ENCODE measurements at places on chromosomes 2 and 18.

- no peak for DNase-seq
Observed at GRCh38 chr18:37355772-37356171, 209.8 kb downstream of the CELF4 start.

DNA sequence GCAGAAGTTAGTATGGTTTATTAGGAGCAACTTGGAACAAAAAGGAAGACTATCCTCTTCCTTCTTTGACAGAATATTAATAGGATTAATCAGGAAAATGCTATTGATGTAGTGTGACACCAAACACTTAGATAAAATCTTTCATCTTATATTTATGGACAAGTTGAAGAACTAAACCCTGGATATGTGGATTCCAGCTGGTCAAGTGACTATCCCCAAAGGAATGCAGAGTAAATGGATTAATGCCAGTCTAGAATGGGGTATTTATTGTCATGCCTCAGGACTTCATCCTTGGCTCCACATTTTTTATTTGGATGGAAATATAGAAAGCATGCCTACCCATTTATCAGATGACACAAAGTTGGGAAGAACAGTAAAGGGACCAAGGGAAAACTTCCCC lies 124.0 kb upstream of the TTC39C start:
- no peak for DNase-seq

DNA sequence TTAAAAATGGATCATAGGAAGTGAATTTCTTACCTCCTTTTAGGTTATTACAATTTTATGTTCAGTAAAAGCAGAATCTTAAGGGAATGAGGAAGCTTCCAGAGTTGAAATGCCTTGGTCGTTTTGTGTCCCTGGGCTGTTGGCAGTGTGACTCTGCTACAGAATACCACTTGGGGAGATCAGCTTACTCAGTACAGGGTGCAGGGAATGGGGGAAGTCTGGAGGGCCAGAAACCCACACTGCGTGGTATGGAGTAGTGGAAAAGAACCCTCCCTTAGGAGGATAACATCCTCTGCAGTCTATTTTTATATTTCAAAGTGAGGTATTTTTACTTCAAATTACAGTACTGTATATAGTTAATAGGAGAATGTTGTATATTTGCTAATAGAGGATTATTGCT lies 51.1 kb downstream of the R3HDM1 start:
- DNase-seq, result no peak

DNA sequence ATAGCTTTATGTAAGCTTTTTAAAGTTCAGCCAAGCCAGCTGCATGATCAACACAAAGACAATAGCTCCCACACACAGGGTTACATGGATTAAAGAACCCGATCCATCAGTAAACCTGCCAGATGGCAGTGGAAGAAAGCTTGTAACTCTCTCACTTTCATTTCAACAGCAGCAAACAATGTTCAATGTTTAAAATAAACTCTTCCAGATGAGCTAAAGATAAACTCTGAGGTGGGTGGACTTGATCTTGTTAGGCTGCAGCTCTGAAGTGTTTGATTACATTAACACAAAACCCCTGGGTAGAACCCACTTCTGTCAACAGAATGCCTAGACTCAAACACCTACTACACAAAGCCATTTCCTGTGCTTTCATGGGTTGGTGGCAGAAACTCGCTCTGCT lies 13.9 kb downstream of the RDH14 start:
- DNase-seq, result peak; percentile 66

- DNase-seq, result no peak
Observed at GRCh38 chr2:96291751-96292150, 13.6 kb downstream of the SNRNP200 start.

DNA sequence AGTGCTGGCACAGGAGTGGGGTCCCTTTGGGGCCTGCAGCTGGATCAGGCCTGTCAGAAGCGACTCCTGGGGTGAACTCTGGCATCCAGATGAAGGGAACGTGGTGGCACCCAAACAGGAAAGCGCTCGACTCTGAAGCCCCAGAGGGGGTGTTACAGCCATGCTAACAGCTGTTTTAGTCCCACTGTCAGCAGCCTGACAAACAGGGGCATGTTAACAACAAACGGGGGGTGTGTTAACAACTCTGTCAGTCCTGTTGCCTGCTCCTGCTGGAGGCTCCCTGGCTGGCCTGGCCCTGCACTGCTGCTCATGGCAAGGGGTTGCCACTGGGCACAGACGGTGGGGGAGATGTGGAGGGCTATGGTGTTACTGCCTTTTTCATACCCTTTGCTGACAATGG lies 2.6 kb upstream of the RNU2-63P start:
- DNase-seq, result no peak

GRCh38 chr2:7953195-7953594 lies 728.7 kb upstream of the ID2 start:
- no peak for DNase-seq

- DNase-seq, result no peak
Observed at GRCh38 chr2:206462240-206462854, 19.0 kb downstream of the ADAM23 start.

DNA sequence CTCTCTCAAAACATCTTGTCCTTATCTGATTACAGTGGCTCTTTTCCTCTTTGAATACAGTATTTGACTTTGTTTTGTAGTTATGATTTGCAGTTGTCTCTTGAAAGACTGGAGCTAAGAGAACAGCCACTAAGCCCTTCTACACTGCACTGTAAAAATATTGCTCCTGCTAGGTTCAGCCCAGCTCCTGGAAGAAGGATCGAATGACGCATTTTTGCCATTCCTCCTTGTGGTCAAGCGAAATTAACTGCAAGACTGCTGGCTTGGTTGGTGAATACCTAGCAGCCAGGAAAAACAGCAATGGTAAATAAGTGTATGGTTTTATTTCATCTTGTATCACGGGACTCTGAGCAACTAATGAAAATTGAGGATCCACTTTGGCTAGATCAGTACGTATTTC lies 407.8 kb upstream of the CDH2 start:
- DNase-seq, result no peak

DNA sequence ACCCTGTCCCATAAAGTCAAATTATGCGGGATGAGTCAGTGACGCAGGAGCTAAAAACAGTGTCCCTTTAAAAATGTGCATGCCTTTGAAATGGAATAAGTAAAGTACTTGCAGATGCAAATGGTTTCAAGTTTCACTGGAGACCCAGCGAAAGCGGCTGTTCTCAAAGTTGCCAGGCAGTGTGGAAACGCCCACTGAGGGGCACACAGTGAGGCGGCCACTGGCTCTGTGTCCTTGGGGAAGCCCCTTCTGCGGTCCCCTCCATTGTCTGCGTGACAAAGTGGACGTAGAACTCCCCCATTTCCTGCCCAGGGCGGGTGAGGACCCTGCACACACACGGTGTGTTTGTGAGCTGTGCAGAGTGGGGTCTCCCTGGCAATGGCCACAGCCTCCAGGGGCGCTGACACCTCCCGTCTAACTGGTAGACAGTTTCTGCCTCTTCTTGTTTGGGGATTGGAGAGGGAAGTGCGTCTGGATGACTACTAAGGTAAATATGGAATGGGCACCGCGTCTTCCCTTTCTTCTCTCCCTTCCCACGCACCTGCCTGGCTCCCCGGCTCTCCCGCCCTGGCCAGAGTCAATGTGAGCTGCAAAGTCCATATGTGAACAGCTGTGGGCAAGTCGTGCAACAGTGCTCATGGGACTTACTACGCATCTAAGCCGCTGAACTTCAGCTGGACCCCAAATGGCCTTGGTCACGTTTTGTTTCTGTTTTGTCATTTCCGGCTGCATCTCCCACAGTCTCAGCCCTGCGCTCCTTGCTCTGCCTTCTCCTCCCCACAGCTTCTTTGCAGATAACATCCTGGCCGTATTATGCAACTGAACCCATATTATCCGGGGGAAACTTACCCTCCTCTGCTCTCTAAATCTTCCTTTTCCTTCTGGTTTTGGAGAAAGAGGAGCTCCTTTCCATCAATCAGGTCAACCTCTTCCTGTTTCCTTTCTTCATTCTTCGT lies 33.7 kb upstream of the ZNF516 start:
- no peak for DNase-seq

DNA sequence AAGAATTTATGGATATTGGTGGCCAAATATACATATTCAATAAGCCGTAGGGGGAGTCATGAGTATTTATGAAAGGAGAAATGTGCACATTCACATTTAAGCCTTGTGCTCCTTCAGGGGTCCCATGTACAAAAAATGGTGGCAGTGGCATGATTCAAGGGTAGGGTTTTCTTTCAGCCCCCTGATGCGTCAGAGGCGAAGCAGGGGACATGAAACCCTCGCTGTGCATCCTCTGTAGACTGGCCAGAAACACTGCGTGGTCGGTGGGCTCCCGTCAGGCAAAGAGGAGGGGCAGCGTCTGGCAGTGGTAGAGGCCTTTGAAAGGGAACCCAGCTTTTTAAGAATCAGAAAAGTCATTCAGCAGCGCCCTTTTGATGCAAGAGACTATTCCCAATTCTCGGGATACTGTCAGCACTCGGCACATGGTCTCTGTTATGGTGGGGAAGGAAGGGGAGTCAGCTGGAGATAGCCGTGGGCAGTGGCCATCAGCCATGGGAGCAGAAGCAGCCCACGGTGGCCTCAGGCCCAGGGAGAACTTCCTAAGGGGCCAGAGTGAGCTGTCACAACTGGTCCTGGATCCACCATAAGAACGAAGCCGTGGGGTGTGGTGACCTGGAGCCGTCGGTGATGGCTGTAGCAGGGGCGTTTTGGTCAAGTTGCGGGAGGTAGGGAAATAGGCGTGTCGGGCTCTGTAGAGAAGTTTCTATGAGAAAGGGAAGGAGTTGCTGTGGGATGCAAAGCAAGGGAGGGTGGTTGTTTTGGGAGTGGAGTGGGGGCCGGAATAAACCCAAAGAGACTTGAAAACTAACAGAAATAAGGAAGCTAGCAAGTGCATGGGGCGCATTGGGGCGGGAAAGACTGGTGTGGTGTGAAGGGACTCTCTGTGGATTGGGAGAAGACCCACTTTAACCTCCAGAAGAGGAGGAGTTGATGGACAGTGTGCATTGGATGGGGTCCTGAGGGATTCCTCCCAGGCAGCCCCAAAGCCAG lies 95.6 kb downstream of the SH3BP4 start:
- no peak for DNase-seq
